ENCODE measurements at places on chromosomes 6 and 20. TPM values are rescaled to one million over a fixed set of nuclear protein-coding genes. Genes with fewer than 3 reads are reported as not detected.

KDM1B gene
- polyA plus RNA-seq, result 30.8 TPM

PRRT1 gene
- 1.1 TPM for polyA plus RNA-seq

RBL1 gene
- 8.9 TPM for polyA plus RNA-seq

FOXC1 gene
- 2.4 TPM for polyA plus RNA-seq

SDC4 gene
- 8.0 TPM for polyA plus RNA-seq

SH3BGRL2 gene
- polyA plus RNA-seq, result 20.3 TPM

KCNK15 gene
- 0.22 TPM for polyA plus RNA-seq

ENPP5 gene
- 5.3 TPM for polyA plus RNA-seq

GJA1 gene
- 91.1 TPM for polyA plus RNA-seq

NFATC2 gene
- polyA plus RNA-seq, result 4.4 TPM

DIDO1 gene
- 34.6 TPM for polyA plus RNA-seq

MAP1LC3A gene
- polyA plus RNA-seq, result not detected

EYA4 gene
- 22.1 TPM for polyA plus RNA-seq

NKX2-4 gene
- polyA plus RNA-seq, result not detected

SLC4A11 gene
- 1.9 TPM for polyA plus RNA-seq

PPDPF gene
- polyA plus RNA-seq, result 234 TPM

MAN1A1 gene
- polyA plus RNA-seq, result 31.3 TPM

NOX3 gene
- polyA plus RNA-seq, result not detected

ERVFRD-1 gene
- polyA plus RNA-seq, result not detected

RSPH9 gene
- polyA plus RNA-seq, result not detected

SMLR1 gene
- 0.26 TPM for polyA plus RNA-seq

ANKRD66 gene
- polyA plus RNA-seq, result 0.61 TPM

MYLK4 gene
- 11.8 TPM for polyA plus RNA-seq

MEP1A gene
- polyA plus RNA-seq, result not detected

BPIFB4 gene
- polyA plus RNA-seq, result not detected

NRN1 gene
- polyA plus RNA-seq, result 29.2 TPM

SLC17A1 gene
- not detected for polyA plus RNA-seq

IBTK gene
- not detected for polyA plus RNA-seq

SAMD5 gene
- 2.3 TPM for polyA plus RNA-seq

CST2 gene
- polyA plus RNA-seq, result not detected

All from muscle of arm (tissue), 14 donors.